GM19239 (cell line): ENCODE measurements at places on chromosomes 7 and 10.

DNA sequence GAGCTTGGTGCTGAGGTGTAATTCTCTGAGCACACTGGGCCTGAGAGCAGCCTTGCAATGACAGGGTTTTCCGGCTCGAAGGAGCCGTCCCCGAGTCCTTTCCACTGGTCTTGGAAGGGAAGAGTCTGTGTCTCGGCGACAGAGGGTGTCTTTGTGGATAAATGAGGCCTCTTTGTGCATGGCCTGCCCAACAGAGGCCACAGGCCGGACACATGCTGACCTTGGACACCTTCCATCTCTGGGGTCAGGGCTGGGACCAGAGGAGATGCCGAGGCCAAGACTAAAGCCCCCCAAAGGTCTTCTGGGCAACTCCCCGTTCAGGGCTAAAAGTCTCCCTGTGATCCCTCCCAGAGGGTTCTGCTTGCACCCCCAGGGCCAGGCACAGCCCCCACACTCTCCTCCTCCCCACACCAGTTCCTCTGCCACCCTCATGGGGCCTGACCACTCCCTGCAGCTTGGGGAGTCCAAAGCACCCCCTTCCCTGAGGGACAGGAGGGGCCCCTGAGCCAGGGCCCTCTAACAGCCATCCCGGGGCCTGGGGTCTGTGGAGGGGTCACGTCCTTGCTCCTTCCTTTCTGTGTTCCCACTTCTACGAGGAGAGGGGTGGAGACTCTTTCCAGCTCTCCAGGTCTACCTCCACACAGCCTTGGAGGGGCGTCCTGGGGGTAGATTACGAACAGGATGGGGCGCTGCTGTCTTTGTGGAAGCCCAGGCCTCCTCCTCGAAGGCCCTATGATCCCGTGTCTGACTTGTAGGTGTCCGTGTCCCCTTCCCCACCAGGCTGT is 130.6 kb upstream of the FAM20C start:
- DNase-seq: no peak

GRCh38 chr7:84735677-84736076 is 451.2 kb downstream of the SEMA3D start:
- DNase-seq: no peak

- no peak for DNase-seq
Measured at GRCh38 chr7:148367731-148368475, 222.7 kb upstream of the C7orf33 start.

- no peak for DNase-seq
Measured at GRCh38 chr10:78703593-78703992, 365.2 kb upstream of the ZMIZ1 start.

GRCh38 chr10:44422570-44423101 is 37.7 kb upstream of the CXCL12 start:
- DNase-seq: no peak

GRCh38 chr7:118104812-118105441 is 79.0 kb upstream of the LSM8 start:
- no peak for DNase-seq

GRCh38 chr10:29470355-29470705 is 164.4 kb downstream of the SVIL start:
- DNase-seq: no peak

DNA sequence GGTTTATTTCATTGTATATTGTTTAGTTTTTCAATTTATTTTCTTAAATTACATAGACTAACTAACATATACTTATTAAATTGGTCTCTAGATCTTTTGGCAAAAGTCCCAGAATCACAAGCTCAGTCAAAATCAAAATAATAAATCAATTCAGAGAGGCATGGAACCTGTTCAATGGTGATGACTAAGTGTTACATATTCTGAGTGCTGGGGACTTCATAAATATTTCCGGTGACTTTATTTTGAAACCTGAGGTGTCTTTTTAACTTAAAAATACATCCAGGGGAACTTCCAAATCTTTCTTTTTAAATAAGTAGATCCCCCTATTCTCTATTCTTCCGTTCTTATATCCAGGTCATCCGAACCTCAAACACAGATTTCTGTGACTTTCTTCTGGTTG is 89.6 kb upstream of the ZNF804B start:
- no peak for DNase-seq

- DNase-seq: no peak
Measured at GRCh38 chr7:13448243-13448642, 541.2 kb downstream of the ETV1 start.

- DNase-seq: no peak
Measured at GRCh38 chr10:110222641-110223297, 15.4 kb downstream of the MXI1 start.

GRCh38 chr10:12628964-12629766 is 279.8 kb downstream of the CAMK1D start:
- no peak for DNase-seq

- DNase-seq: no peak
Measured at GRCh38 chr10:58829839-58830238, 317.2 kb downstream of the BICC1 start.

GRCh38 chr10:124696446-124697392 is 47.5 kb downstream of the FAM53B start:
- DNase-seq: peak; percentile 74

DNA sequence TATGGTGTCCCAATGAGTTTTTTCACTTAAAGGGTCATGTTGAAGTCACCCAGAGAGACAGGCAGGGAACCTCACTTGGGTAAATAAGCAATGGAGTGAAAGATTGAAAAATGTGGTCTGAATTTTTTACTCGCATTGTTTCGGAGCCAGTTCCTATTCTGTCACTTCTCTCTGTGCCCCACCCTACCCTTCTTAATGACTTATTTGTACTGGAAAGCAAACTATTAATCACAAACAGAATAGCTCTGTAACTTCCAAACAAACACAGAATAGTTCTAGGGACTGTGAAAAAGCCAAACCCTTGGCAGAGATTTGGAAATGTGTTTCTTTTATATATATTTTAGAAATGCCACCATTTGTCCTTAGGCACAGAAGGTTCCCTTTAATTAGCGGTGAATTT is 76.0 kb downstream of the LRMDA start:
- DNase-seq: no peak

DNA sequence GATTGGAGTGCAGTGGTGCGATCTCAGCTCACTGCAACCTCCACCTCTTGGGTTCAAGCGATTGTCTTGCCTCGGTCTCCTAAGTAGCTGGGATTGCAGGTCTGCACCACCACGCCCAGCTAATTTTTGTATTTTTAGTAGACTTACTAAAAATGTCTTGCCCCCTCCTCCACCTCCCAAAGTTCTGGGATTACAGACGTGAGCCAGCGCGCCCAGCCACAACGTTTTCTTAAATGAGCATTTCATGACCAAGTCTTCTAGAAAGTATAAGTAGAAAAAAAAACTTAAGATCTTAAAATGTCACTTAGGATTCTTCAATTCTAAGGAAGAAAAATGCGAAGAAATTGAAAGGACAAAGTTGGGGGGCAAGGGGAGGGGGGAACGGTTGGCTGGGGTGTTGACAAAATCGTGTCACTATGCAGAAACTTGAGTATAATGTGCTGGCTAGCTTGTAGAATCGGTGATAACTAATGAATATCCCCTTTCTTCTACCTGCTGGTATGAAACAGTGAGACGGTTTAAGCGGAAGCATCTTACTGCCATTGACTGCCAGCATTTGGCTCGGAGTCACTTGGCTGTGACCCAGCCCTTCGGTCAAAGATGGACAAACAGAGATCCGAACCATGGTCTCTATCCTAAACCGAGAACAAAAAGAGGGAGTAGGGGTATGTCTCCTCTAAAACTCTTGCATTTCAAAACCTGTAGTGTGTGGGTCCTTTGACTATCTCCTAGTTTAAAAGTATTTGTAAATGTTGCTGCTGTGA is 12.7 kb downstream of the FBH1 start:
- no peak for DNase-seq

DNA sequence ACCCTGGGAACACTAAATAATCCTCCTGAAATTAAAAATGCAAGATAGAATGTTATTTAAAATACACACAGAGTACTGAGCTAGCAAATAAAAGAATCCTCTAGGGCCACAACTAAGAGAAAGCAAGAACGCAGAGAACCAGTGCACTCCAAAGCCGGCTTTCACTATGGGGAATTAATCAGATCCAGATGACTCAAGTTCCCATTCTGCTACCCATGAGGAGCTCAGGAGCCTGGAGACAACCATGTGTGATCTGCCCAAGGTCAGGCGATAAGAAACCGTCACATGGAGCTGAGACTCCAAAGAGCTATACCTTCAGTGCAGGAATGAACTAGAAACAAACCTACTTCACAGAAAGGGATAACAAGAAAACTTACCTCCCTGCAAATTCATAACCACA is 19.5 kb upstream of the CYREN start:
- DNase-seq: no peak

GRCh38 chr10:122151121-122151694 is 119.9 kb upstream of the BTBD16 start:
- DNase-seq: no peak

DNA sequence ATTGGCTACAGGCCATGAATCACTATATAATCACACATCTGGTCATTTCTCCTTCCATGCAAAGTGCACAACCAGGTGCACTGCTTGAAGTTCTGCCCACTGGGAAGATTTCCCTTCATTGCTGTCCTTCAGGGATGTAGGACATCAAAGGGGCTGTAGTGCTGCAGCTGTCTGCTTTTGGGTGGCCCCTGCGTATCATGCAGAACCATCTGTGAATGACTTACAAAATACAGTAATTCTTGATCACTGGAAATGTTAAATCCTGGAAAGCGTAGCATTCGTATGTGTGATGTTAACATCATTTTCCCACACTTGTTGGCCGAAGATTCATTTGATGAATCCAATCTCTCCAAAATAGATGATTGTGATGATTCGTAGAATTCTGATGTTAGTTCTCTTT is 22.4 kb downstream of the AKR1C3 start:
- DNase-seq: no peak

GRCh38 chr7:121494516-121494915 is 98.4 kb upstream of the FAM3C start:
- DNase-seq: no peak

GRCh38 chr7:134473861-134474291 is 15.0 kb upstream of the AKR1B1 start:
- DNase-seq: no peak

DNA sequence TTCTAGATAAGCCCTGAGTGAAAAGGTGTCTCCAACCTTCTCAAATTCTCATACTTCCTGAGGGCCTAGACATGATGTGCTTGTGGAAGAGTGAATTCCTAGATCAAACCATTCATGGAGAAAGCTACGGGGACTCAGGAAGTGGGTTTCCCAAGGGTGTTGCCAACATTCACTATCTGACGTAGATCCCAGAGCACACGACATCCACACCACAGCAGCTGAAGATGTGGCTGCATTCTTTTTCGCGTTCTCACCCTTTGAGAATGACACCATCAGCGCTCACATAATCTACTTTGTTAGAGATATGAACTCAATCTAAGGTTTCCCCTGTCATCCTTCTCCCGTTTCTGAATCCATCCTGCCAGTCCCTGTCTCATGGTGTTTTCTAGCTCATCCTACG is 290.8 kb downstream of the DNAJB6 start:
- no peak for DNase-seq
